ENCODE measurements at places on chromosomes 7 and 10.

- no peak for DNase-seq
Measured at GRCh38 chr10:129193148-129193547, 273.9 kb upstream of the MGMT start.

- DNase-seq, result no peak
Measured at GRCh38 chr7:91357901-91358300, 93.7 kb downstream of the FZD1 start.

GRCh38 chr7:109127145-109127544 lies 557.5 kb downstream of the DNAJB9 start:
- no peak for DNase-seq

GRCh38 chr7:25994433-25994994 lies 157.5 kb upstream of the NFE2L3 start:
- DNase-seq, result no peak

- DNase-seq, result no peak
Measured at GRCh38 chr10:131172433-131172832, 139.1 kb downstream of the TCERG1L start.

All from mesenchymal stem cell (in vitro differentiated cells and primary cell).